Activated gamma-delta T cell treated with anti-CD3 and anti-CD28 coated beads, Interleukin-2, amount 50 U/mL, for 16 hours (primary cell): ENCODE measurements at places on chromosomes 1 and 21.

DNA sequence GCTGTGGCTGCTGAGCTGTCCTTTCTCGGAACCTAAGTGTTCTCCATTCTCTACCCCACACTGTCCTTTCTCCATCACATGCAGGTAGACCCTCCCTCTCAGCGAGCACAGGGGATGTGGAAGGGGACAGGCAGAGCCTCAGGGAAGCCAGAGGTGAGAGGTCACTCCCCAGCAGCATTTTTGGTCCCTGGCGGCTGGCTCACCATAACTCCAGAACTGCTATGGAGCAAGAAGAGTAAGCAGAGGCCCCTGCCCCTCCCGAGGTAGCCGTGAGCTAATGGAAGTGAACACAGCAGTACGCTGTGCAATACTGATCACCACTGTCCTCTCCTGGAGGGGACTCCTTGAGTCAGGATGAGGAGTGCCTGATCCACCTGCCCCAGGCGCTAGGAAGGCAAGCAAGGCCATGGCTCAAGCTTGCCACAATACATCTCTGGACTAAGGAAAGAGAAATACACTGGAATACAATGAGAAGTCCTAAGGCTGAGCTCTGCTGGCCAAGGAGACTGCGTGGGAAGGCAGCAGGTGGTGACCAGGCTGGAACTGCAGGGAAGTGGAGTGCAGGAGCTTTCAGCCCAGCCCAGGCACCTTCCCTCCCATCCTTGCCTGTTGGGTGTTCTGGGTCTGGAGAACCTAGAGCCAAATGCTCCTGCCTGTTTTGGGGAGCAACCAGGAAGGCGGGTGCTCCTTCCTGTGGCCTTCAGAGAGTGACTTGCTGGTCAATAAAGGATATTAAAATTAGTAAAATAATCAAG is 96.2 kb downstream of the LAMC2 start:
- DNase-seq: no peak

- DNase-seq: no peak
Observed at GRCh38 chr1:204683284-204684205, 2.0 kb downstream of the LRRN2 start.

GRCh38 chr1:84776639-84777038 is 86.4 kb upstream of the SSX2IP start:
- no peak for DNase-seq

DNA sequence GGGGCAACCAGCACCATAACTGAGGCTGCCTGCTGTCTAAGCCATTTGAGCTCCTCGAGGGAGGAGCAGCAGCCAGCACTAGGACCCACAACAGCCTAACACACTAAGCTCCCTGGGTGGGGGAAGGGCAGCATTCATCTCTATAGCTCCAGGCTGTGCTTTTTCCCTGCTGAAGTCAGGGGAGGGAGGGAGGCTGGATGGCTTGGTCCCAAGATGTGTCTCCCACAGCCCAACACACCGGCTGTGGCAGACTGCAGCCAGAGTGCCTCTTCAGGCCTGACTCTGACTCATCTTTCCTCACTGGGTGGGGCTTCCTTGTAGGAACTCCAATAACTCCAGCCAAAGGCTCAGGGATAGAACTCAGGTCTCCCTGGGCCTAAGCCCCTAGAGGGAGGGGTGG is 296.3 kb downstream of the PRDM2 start:
- DNase-seq: no peak

- peak; percentile 86 for DNase-seq
Observed at GRCh38 chr1:201023517-201023902, at the start of gene KIF21B. TSS of gene KIF21B (minus strand) at chr1:201023714. CDS start at chr1:201023383, 331 bp downstream.

GRCh38 chr1:37174876-37175275 is 140.6 kb upstream of the GRIK3 start:
- DNase-seq: no peak

- no peak for DNase-seq
Observed at GRCh38 chr1:192936313-192937018, 122.7 kb downstream of the UCHL5 start.

- peak; percentile 58 for DNase-seq
Observed at GRCh38 chr1:184866991-184867788, 107.1 kb downstream of the NIBAN1 start.

GRCh38 chr1:108057541-108057940 is 92.6 kb upstream of the VAV3 start:
- no peak for DNase-seq

DNA sequence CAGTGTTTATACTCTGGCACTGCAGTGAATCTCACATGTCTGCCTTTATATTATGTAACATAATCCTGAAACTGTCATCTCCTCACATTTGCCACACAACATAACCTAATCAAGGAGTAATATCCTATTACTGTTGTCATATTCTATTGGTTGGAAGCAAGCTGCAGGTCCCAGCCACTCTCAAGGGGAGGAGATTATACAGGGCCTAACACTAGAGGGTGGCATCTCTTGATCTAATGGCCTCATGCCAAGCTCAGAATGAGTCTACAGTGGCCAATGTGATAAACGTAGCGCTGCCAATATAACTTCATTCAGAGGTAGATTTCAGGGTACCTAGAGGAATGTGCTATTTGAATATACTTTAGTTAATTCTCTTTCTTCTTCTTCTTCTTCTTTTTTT is 166.8 kb downstream of the BACH1 start:
- no peak for DNase-seq

- no peak for DNase-seq
Observed at GRCh38 chr1:1205769-1206375, 520 bp downstream of the TNFRSF18 start.

- no peak for DNase-seq
Observed at GRCh38 chr1:83691953-83692500, 306.9 kb downstream of the TTLL7 start.

GRCh38 chr1:151817353-151817730 is 12.1 kb upstream of the LINGO4 start:
- no peak for DNase-seq

- no peak for DNase-seq
Observed at GRCh38 chr1:230768903-230769570, 21.8 kb downstream of the CAPN9 start.

- DNase-seq: no peak
Observed at GRCh38 chr1:43802356-43802980, 95.1 kb downstream of the ST3GAL3 start.

GRCh38 chr1:76110666-76111065 is 36.1 kb downstream of the ST6GALNAC3 start:
- no peak for DNase-seq

- DNase-seq: no peak
Observed at GRCh38 chr1:110420874-110421793, 13.6 kb upstream of the LAMTOR5 start.

- no peak for DNase-seq
Observed at GRCh38 chr21:45957981-45958600, 23.5 kb upstream of the COL6A1 start.
